ENCODE measurements at places on chromosomes 3 and 15.

GRCh38 chr15:68054628-68055223, 611 bp downstream of the PIAS1 start:
- DNase-seq, result no peak

DNA sequence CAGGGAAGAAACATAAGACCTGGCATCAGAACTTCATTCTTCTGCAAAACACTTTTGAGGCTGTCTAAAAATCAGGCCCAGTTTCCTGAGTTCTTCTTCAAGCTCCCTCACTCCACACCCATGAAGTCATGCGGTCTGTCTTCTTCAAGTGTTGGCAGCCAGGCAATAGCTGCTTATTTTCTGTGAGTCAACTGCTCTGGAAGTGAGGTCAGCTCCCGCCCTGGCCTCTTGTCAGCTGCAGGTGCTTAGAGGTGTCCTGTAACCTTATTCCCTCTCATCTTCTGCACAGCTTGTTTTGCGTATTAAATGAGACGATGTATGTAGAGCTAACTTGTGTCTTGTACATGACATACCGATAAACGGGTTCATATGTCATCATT, 226.1 kb downstream of the ADAMTS17 start:
- no peak for DNase-seq

DNA sequence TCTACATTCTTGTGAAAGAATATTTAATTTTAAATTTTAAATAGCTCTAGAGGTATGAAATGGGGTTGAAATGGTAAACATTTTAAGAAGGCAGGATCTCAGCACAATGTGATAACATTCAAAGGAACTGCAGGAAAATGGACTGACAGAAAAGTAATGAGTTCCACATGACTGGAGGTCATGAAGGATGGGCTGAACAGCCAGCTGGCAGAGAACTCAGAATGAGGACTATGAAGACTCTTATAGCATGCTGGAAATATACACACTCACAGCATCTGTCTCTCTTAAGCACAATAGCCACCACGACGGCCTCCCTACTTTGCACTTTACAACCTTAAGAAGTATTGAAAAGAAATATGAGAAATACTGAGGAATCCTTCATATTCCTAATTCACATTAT, 94.7 kb downstream of the TNIK start:
- DNase-seq, result no peak

GRCh38 chr3:32176989-32177701, 61.3 kb upstream of the CMTM8 start:
- no peak for DNase-seq

GRCh38 chr3:105534491-105534890, 167.8 kb downstream of the ALCAM start:
- DNase-seq, result no peak

- no peak for DNase-seq
Measured at GRCh38 chr3:191493336-191493735, 32.4 kb downstream of the PYDC2 start.

DNA sequence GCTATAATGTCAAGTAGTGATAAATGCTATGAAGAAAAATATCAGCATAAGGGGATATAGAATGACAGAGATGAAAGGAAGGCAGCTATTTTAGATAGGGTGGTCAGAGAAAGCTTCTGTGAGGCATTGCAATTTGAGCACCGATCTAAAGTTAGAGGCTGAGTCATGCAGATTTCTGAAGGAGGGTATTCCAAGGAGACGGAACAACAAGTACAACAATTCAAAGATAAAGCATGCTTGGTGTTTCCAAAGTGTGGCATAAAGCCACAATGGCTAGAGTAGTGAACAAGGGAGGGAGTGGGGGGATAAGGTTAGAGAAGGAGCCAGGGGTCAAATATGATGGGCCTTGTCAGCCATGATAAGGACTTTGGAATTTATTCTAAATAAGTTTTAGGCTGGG, 71.9 kb downstream of the PFN2 start:
- no peak for DNase-seq

DNA sequence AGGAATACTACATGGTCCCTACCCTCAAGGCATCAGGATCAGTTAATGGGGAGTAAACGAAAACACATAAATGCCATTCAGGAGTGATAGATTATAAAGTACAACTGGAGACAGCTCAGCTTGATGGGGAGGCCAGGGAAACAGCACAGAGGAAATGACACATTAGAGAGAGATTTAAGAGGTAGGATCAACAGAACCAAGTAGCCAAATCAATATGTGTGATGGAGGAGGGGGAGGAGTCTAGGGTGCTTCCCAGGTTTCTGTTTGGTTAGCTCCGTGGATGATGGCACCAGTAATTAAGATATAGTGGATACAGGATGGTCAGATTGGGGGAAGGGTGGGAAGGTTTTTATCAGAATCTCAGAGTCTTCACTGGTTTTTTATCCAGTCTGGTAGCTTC, 229.5 kb upstream of the ROPN1 start:
- DNase-seq, result no peak

- DNase-seq, result no peak
Measured at GRCh38 chr15:65816441-65816840, 24.3 kb upstream of the DENND4A start.

DNA sequence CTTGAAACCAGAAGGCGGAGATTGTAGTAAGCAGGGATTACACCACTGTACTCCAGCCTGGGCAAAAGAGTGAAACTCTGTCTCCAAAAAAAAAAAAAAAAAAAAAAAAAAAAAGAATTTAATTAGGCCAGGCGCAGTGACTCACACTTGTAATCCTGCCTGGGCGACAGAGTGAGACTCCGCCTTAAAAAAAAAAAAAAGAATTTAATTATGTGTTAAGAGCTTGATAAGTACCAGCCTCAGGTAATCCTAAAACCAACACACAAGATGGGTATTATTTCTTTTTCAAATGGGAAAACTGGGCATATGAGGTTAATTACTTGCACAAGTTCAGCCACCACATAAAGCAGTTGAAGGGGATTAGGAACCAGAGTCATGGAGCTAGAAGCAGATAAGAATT, 49.0 kb downstream of the PBRM1 start:
- DNase-seq, result no peak

GRCh38 chr3:102544741-102545140, 109.9 kb downstream of the ZPLD1 start:
- no peak for DNase-seq

DNA sequence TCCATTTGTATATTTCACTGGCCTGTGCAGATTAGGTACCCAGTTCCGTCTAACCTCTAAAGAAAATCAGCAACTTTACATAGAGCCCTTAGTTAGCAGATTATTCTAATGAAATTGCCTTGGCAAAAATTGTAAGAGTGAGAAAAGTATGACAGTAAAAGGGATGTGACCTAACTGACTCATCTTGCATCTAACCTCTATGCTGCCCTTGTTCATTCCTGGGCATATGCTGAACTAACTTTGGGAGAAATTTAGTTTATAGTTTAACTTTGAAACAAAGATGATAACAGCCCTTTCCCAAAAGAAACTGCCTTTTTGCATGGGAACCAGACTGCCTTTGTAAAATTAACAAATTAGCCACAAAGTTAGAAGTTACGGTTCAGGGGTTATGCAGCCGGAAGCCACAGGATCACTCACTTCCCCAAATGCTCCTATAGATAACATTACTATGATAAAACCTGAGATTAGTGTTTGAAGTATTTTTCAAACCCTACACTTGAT, 839.8 kb upstream of the ALCAM start:
- DNase-seq, result no peak
